Stimulated activated CD4-positive, alpha-beta T cell treated with anti-CD3 and anti-CD28 coated beads, Interleukin-4, amount 100 ng/mL, for 4 hours (primary cell): ENCODE measurements at places on chromosomes 4 and X.

DNA sequence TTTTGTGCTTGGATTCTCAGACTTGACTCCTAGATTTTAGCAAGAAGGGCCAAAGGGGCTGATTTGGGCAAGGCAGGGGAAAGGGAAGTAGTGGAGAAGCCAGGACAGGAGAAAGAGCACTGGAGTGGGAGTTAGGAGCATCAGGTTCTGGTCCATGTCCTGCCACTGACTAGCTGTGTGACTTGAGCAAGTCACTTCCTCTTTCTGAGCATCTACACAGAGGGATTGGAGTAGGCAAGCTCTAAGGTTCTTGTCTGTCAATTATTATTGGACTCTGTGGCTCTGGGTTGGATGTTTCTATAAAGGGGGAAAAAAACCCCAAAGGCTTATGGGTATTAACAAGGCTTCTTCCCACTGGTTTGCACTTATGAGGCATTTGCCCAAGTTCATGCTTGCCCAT lies 24.4 kb downstream of the PLAC1 start:
- DNase-seq = no peak

- no peak for DNase-seq
Observed at GRCh38 chr4:69194166-69194565, 20.4 kb downstream of the UGT2B11 start.

- no peak for DNase-seq
Observed at GRCh38 chrX:84340968-84341367, 153.0 kb upstream of the RPS6KA6 start.

GRCh38 chr4:75655562-75655961 lies 17.6 kb downstream of the G3BP2 start:
- no peak for DNase-seq

GRCh38 chrX:154827194-154828015 lies 7.1 kb downstream of the SMIM9 start:
- DNase-seq = no peak
